Endodermal cell (in vitro differentiated cells): ENCODE measurements at places on chromosomes 16 and 17. TPM values are rescaled to one million over a fixed set of nuclear protein-coding genes. Genes with fewer than 3 reads are reported as not detected.

SCO1 gene
- total RNA-seq: 40.4 and 43.3 TPM in 2 replicates

TBC1D3C gene
- 1.3 TPM in 1 of 3 replicates, not detected in the others for total RNA-seq

PLLP gene
- 5.9 and 6.5 TPM in 2 replicates for total RNA-seq

RHBDL1 gene
- 3.0 to 3.7 TPM (median 3.3 TPM) in 3 replicates for total RNA-seq

LGALS9B gene
- total RNA-seq: not detected in 2 replicates

METRN gene
- 31.6 and 38.5 TPM in 2 replicates for total RNA-seq

OR3A2 gene
- not detected in 3 replicates for total RNA-seq

SLC9A5 gene
- total RNA-seq: 8.9 to 14.7 TPM (median 9.3 TPM) in 3 replicates

KRT24 gene
- total RNA-seq: not detected in 3 replicates

ACSM3 gene
- 1.6 and 2.1 TPM in 2 replicates for total RNA-seq

IL34 gene
- 3.0 to 5.1 TPM (median 3.2 TPM) in 3 replicates for total RNA-seq

FOXL1 gene
- total RNA-seq: not detected in 3 replicates

HSD3B7 gene
- 3.9 and 4.1 TPM in 2 replicates for total RNA-seq

CMTM4 gene
- 76.2 to 93.0 TPM (median 76.7 TPM) in 3 replicates for total RNA-seq

FOXN1 gene
- not detected in 3 replicates for total RNA-seq

GCGR gene
- 2.9 and 4.0 TPM in 2 replicates for total RNA-seq

NETO2 gene
- total RNA-seq: 35.3 and 36.3 TPM in 2 replicates

KRT33A gene
- total RNA-seq: not detected in 2 replicates

KRT9 gene
- total RNA-seq: not detected in 2 replicates

TERB1 gene
- not detected in 2 replicates for total RNA-seq

PYCARD gene
- 24.5 and 26.3 TPM in 2 replicates for total RNA-seq

STRADA gene
- 45.0 to 76.8 TPM (median 73.1 TPM) in 3 replicates for total RNA-seq

KRT20 gene
- not detected in 2 replicates for total RNA-seq

CD300LF gene
- not detected in 3 replicates for total RNA-seq

NPIPA8 gene
- total RNA-seq: 0.99 to 1.4 TPM (median 1.1 TPM) in 3 replicates

PMP22 gene
- total RNA-seq: 4.1 to 5.8 TPM (median 5.5 TPM) in 3 replicates

PMFBP1 gene
- 1.7 and 2.1 TPM in 2 replicates for total RNA-seq

LRRC75A gene
- total RNA-seq: 2.4 and 3.2 TPM in 2 replicates

HSD11B2 gene
- total RNA-seq: 8.3 to 18.8 TPM (median 14.7 TPM) in 3 replicates

MYH11 gene
- 0.29 TPM in 1 of 3 replicates, not detected in the others for total RNA-seq

KRTAP1-5 gene
- not detected in 3 replicates for total RNA-seq

AXIN2 gene
- 49.8 and 53.2 TPM in 2 replicates for total RNA-seq

CDH16 gene
- total RNA-seq: not detected in 2 replicates

MYOCD gene
- total RNA-seq: 11.8 and 12.7 TPM in 2 replicates

ATP2C2 gene
- 2.6 and 3.0 TPM in 2 replicates for total RNA-seq

TIMM22 gene
- total RNA-seq: 8.0 to 16.2 TPM (median 14.6 TPM) in 3 replicates

OR1A1 gene
- not detected in 2 replicates for total RNA-seq

SPAG7 gene
- total RNA-seq: 84.4 and 90.1 TPM in 2 replicates

WFDC1 gene
- total RNA-seq: 0.14 to 0.15 TPM in 2 of 3 replicates, not detected in the other
